Ureter (tissue), 1 donor: ENCODE measurements at places on chromosomes 2 and 18. TPM values are rescaled to one million over a fixed set of nuclear protein-coding genes. Genes with fewer than 3 reads are reported as not detected.

DNA sequence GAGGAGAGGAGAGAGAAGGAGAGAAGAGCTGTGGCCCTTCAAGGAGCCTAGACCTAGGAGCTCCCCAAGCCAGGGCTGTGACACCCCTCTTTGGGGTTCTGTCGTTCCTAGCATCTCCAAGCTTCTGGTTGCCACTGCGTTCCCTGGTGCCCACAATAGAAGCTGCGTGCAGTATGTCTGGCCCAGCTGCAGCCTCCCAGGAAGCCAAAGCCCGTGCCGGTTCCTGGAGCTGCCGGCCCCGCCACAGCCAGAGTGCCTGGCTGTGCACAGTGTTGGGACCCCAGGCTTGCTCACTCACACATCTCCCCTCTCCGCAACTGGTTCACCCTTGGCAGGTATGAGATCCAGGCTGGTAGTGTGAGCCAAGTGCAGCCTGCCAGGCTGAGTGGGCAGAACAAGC is 367.7 kb upstream of the MC4R start:
- no peak for DNase-seq

Gene SCTR
- not detected for total RNA-seq

DNA sequence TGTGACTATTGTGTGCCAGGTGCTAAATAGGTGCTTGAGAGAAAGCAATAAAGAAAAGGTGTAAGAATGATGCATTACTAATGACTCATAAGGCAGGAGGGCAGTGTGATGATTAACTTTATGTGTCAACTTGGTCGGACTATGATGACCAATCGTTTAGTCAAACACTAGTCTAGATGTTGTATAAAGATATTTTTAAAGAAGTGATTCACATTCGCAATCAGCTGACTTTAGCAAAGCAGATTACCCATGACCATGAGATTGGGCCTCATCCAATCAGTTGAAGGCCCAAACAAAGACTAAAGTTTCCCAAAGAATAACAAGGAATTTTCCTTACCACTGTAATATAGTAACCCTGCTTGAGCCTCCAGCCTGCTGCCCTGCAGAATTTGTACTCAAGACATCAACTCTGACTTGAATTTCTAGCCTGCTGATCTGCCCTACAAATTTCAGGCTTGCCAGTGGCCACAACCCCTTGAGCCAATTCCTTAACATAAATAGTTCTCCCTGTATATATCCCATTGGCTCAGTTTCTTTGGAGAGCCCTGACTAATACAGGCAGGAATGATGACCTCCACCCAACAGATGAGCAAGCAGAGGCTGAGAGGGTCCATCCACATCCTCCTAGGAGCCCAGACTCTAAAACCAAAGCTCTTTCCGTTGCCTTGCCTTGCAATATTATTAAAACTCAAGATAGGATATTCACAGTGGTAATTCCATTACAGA is 132.6 kb downstream of the ACTR3 start:
- no peak for DNase-seq

DNA sequence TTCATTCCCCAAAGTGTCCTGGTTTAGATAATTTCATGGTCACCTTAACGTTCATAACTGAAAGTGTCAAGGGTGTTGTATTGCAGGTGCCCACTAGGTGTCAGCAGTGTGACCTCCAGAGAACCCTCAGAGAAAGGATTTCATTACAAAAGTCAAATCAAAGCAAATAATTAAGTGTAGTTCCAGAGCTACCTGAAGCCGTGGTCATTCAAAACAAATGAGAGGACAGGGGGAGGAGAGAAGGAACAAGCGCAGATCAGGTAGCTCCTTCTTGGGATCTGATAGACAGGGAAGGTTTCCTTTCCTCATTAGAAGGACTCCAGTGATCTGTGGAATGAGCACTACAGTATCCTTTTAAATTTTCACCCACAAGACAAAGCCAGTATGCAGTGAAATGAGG is at the start of gene SLC9A4:
TSS of gene SLC9A4 (plus strand) at position 207 of the 400 bp plus-strand sequence. CDS start 534 bp downstream, outside the sequence.
- DNase-seq, result peak; percentile 59

Gene ELOA2
- total RNA-seq, result not detected

GRCh38 chr18:63152096-63152495 is 167.5 kb downstream of the BCL2 start:
- no peak for DNase-seq

GRCh38 chr2:142599504-142599903 is 278.0 kb upstream of the KYNU start:
- DNase-seq, result no peak

DNA sequence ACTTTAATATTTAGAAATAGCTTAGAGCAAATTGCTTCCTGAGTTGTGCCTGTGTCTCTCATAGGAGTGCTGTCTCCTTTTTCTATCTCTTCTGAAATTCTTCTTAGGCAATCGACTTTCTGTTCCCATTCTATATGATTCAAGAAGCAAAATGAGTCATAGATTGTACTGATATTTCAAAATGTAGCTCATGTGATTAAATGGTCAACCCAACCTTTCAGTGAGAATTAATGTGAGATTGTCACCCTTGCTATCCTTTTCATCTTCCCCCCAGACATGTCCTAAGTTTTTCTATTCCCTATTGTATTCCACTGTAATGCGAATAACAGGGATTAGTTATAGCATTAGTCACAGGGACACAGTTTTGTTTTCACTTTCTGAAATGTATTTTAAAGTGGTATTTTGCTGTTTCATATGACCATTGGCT is 413.6 kb downstream of the THSD7B start:
- no peak for DNase-seq

GRCh38 chr2:192741889-192742288 is 547.2 kb upstream of the TMEFF2 start:
- no peak for DNase-seq

DNA sequence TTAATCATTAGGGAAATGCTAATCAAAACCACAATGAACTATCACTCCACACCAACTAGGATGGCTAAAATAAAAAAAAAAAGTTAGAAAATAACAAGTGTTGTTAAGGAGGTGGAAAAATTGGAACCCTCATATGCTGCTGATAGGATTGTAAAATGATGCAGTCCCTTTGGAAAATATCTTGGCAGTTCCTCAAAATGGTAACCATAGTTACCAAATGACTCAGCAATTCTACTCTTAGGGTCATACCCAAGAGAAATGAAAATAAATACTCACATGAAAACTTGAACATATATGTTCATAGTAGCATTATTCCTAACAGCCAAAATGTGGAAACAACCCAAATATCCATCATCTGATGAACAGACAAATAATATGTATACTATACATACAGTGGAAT is 15.7 kb upstream of the ACVR2A start:
- no peak for DNase-seq

GRCh38 chr2:105546628-105546974 is 147.8 kb upstream of the FHL2 start:
- peak; percentile 36 for DNase-seq

DNA sequence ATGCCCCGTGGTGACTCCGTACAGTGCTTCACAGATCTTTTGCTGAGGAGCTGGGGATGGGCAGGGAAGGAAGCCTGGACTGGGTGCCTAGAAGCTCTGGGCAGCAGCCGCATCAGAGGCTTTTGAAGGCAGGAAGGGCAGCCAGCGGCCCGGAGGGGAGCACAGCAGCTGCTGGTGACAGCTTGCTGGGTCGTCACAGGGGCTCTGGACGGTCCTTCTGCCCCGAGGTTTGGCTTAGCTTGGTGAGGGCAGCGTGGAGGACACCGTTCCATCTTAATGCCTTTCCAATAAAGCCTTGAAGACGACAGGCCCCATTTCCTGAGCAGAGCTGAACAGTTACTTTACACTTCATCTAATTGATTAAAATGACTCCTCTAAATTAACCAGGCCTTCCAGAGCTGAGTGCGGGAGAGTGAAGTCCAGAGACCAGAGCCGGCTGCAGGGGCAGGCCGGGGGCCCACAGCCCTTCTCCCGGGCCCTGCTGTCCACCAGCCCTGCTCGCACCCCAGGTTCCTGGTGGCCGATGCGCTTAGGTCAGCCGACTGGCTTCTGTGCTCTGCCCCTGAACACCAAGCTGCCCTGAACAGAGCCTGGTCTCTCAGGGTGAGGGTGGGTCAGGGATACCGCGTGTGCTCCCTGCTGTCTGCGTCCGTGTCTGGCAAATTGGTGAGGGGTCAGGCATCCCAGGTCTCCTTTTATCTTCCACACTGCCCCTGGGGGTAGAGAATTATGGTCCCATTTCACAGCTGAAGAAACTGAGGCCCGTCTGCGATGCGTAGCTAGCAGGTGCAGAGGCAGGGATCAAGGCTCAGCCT is 43.5 kb downstream of the RRM2 start:
- no peak for DNase-seq

DNA sequence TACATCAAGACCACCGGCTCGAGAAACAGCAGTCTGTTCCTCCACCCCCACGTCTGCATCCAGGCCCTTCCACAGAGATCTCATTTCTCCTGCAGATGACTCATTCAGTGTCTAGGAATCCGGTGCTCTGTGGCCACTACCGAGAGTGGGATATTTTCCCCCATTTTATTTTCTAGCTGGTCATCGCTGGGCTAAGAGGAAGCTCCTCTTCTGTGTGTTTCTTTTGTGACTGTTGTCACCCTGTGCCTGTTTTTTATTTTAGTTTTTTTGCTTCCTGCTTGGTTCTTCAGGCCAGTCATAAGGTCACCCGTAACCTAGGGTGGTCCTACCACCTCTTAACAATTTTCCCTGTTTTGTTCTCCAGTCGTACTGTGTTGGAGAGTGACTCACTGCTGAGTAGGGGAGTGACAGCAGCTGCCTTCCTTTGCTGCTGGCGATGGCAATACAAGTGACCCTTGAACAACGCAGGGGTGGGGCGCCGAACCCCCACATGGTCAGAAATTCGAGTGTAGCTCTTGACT is 6.7 kb downstream of the RAMP1 start:
- DNase-seq, result no peak

DNA sequence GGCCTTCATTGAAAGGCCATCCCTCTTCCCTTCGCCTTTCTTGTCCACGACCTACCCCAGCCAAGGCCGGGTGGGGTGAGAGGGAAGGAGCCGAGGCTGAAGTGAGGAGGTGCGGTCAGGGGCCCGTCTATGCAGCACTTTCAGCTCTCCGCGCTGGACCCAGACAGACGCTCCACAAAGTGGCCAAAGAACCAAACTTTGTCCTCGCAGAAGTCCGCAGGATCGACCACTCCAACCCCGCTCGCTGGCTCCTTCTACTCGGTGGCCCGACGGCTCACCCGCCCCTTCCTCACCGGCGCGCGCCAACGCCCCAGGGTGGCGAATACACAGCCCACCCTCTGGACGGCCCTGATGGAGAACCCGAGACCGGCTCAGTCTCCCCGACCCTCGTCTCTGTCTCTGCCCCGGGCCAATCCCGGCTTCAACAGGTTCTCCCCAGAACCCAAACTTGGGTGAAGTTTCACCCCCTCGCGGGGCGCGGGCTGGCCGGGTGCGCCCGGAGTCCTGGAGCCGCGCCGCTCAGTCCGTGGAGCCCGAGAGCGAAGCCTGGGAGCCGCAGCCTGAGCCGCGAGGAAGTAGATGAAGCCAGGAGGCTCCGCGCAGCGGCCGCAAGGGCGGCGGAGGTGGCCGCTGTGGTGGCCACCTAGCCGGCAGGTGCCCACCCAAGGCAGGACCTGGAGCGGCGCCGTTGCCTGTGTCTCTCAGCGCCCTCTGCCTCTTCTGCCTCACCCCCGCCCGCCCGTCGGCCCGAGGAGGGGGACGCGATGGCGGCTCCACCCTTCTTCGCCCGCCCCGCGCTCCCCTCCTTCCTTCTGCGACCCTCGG is 26.7 kb upstream of the ALPP start:
- no peak for DNase-seq

Gene CFAP221
- 2.8 TPM for total RNA-seq

DNA sequence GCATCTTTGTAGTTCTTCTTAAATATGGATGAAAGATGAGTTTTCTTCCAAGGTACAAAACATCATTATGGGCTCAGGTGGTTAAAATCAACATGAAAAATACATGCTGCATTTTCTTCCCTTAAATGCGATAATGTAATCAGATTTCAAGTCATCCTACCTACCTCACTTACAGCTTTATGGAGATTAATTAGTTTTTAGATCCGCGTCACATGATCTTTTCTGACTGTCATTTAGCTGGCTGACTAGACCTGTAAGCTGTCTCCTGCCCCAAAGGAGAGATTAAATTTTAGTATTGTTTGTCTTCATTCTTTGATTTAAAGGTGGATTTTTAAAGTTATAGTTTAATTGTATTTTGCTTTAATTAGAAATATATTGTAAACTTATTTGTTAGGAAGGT is 678.0 kb upstream of the ZEB2 start:
- DNase-seq, result no peak

GRCh38 chr2:62724886-62725711 is 19.6 kb downstream of the EHBP1 start:
- DNase-seq, result no peak

Gene TUBB8B
- not detected for total RNA-seq
